Transverse colon (tissue), 4 donors: ENCODE measurements at places on chromosomes 12 and 14. TPM values are rescaled to one million over a fixed set of nuclear protein-coding genes. Genes with fewer than 3 reads are reported as not detected.

GRCh38 chr12:89236237-89236636 lies 116.1 kb downstream of the DUSP6 start:
- no peak for DNase-seq

GRCh38 chr14:91252871-91253794 lies 8.6 kb upstream of the GPR68 start:
- peak; percentile 63 for DNase-seq

Gene HOTAIR
- not detected for total RNA-seq

GRCh38 chr12:20096430-20096829 lies 271.9 kb upstream of the PDE3A start:
- DNase-seq: no peak

Gene KERA
- not detected for total RNA-seq

DNA sequence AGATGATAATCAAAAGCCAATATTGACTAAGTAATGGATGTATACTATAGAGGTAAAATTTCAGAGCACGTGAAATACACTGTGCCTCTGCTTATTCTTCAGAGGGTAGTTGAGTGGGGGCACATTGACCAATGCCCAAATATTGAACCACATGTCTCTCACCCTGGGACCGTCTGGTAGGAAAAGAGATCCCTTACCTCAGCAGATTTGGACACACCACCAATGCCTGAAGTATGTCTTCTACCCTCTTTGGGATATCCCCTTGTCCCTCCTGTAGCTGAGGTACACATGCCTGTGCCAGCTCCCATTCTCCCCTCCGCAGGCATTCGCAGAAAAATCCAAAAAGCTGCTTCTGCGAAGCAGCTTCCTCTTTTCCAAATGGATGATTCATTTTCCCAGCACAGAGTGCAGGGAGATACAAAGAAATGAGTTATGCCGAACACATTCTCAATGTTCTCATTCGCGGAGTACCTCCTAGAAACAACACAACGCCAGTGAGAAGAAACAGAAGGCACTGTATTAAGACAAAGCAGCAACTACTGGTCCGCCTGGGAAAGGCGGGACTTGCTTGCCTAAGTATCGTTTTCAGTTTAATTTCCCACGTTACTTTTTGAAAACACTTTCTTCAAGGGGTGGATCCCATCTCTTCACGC lies 691 bp downstream of the ZFYVE26 start:
- no peak for DNase-seq

Gene TDRD9
- total RNA-seq: 0.55 TPM

Gene STYX
- 11.1 TPM for total RNA-seq

- DNase-seq: no peak
Measured at GRCh38 chr12:111434049-111434448, 28.3 kb downstream of the SH2B3 start.

DNA sequence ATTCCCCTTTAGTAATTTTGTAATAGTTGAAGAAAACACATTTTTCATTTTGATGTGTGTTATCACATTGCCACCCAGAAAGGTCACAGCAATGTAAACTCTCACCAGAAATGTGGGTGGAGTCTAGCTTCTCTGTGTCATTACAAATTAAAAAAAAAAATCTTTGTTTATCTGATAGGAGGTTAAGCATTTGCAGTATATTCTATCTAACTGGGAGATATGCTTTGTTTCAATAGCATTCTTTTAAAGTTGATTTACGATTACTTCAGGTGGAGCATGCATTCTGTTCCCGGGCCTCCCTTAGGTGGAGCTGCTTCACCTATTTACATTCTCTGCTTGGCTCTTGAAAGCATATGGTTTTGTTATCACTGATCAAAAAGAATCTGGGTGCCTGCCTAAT lies 7.8 kb downstream of the ADIPOR2 start:
- no peak for DNase-seq

- DNase-seq: no peak
Measured at GRCh38 chr12:2484141-2484776, 310.5 kb upstream of the FKBP4 start.

GRCh38 chr12:113435367-113435766 lies 13.2 kb downstream of the SDSL start:
- no peak for DNase-seq

GRCh38 chr12:44053549-44054127 lies 217.8 kb downstream of the TMEM117 start:
- no peak for DNase-seq

Gene RTL1
- not detected for total RNA-seq

Gene GCH1
- 30.3 TPM for total RNA-seq

Gene RPGRIP1
- total RNA-seq: not detected

Gene SRSF9
- total RNA-seq: 93.8 TPM
